ENCODE measurements at places on chromosomes 5 and 9.
A peak's percentile ranks its signal among the peaks of the same experiment; 100 is the strongest.

GRCh38 chr9:85045271-85045670 is 375.7 kb downstream of the NTRK2 start:
- DNase-seq, result no peak

DNA sequence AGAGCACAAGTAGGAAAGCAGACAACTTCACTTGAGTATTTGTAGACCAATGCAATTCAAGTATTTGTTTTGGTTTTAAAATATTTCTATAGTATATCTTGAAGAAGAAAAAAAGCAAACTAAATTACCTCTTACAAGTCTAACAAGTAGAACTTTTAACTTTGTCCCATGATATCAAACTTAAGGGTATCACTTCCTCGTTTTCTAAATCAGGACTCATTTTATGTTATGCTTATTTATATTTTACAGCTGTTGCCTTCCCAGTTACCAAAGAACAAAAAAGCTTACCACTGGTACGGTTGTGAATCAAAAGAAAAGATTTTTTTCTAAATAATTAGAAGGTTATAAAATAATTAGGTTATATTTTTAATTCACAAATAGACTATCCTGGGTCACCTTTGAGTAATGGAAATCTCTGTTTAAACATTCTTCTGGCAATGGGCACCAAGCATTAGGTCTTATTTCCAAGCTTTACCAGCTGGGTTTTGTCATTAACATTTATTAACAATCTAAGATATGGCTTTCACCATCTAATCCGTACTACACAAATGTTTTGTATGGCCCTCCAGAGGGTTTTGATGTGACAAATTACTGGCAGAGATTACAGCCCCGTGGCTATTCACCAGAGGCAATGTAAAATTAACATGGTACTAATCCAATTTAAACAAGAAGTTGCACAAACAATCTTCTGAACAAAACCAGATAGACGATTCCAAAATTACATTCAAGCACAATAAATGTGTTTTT is 63.6 kb downstream of the CEP120 start:
- no peak for DNase-seq

DNA sequence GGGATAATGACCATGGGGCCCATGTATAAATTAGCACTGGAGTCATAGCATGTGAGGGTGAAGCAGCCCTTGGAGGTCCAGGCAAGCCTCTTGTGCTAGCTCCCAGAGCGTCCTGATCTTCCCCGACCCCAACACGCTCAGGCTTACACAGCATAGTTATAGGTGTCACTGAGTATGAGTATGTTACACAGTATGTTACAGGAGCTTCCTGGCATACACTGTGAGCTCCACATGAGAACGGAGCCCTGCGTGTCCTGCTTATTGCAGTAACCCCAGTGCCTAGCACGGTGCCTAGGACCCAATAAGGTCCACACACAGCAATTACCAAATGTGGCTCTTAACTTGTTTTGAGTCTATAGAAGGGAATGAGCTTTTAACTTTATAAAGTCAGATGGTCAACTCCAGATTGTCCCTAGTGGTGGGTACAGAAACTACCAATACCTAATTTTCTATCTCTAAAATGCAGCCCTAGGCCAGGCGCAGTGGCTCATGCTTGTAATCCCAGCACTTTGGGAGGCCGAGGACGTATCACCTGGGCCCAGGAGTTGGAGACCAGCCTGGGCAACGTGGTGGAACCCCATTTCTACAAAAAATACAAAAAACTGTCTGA is 64.1 kb downstream of the PLAC8L1 start:
- no peak for DNase-seq

- no peak for DNase-seq
Measured at GRCh38 chr5:44806608-44807007, 2.1 kb upstream of the MRPS30 start.

- DNase-seq, result no peak
Measured at GRCh38 chr5:148259288-148259687, 9.3 kb upstream of the SPINK13 start.

DNA sequence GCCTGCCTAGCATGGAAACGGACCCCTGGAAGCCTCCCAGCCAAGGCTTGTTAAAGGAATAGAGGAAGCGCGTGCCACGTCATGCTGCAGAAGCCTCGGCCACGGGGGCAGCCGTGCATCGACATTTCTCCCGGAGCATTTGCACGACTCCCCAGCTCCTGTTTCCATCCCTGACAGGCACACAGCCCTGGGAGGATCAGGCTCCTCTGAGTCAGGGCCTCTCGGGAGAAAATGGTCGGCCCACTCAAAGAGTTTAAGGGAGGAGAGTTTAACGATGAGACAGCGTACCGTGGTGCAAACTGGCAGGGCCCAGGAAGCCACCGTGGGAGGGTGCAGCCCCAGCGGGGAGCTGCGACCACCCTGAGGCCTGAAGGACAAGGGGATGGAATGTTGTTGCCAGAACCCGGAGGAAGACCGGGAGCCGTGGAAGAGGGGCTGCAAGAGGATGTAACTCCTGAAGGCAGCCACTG is 213.6 kb downstream of the PAX5 start:
- DNase-seq, result no peak

DNA sequence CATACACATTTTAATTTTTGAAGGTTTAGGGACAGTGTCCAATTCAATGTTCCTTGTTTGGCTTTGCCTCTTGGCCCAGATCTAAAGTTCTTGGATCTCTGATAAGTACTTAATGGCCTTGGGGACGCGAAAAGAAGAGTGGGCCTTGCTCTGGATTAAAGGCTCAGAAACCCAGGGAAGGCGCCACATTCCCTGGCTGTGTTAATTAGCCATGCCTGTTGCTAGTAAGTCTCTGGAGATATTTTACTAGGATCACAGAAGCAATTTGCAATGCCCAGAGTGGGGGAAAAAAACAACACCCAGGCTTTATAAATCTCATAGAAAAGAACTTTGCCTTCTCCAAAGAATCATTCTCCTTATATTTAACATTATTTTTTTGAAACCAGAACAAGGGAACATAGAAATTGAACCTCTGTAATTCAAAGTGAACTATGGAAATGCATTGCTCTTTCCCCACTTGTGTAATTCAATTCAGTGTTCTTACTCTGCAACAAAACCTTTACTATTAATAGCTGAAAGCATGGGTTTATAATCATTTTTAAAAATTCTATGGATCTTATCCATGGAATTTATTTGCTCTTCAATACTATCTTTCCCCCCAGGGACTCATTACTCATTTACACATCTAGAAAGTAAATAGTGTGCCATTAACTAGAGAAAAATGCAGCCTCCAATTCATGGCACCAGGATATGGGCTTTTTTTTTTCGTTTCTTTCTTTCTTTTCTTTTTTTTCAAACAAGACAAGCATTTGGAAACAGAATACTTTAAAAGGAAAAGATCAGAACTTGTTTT is 172.2 kb upstream of the ANKRD55 start:
- no peak for DNase-seq

GRCh38 chr5:10695055-10695649 is 65.9 kb downstream of the DAP start:
- no peak for DNase-seq

- DNase-seq, result no peak
Measured at GRCh38 chr5:24547132-24547531, 97.6 kb downstream of the CDH10 start.

DNA sequence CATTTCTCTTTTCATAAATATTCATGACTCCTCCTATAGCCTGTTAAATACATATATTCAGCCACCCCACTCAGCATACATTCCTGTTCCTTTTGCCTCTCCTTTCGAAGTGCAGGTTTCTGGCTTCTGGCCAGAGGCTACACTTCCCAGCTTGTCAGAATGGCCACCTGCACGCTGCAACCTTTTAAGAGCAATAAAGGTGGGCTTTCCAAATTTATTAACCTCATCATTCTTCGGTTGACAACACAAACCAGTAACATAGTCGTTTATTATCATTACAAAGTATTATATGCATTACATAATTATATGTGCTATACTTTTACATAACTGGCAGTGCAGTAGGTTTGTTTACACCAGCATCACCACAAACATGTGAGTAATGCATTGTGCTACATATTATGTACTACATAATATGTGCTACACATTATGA is 16.5 kb upstream of the TMEM171 start:
- no peak for DNase-seq

DNA sequence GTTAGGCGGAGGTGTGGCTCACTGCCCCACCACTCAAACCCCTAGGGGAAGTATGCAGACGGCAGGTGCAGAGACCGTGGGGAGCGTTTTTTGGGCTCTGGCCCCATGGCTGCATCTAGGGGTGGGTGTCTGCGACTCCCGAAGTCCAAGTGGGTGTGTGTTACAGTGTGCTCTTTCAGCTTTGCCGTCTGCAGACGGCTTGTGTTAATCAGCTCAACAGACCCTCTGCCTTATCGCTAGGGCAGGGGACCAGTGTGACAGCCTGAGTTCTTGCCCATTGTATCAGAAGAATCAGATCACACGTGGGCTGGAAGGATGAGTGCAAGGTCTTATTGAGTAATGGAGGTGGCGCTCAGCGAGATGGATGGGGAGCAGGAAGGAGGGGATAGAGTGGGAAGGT is 162.8 kb downstream of the ENC1 start:
- DNase-seq, result no peak

DNA sequence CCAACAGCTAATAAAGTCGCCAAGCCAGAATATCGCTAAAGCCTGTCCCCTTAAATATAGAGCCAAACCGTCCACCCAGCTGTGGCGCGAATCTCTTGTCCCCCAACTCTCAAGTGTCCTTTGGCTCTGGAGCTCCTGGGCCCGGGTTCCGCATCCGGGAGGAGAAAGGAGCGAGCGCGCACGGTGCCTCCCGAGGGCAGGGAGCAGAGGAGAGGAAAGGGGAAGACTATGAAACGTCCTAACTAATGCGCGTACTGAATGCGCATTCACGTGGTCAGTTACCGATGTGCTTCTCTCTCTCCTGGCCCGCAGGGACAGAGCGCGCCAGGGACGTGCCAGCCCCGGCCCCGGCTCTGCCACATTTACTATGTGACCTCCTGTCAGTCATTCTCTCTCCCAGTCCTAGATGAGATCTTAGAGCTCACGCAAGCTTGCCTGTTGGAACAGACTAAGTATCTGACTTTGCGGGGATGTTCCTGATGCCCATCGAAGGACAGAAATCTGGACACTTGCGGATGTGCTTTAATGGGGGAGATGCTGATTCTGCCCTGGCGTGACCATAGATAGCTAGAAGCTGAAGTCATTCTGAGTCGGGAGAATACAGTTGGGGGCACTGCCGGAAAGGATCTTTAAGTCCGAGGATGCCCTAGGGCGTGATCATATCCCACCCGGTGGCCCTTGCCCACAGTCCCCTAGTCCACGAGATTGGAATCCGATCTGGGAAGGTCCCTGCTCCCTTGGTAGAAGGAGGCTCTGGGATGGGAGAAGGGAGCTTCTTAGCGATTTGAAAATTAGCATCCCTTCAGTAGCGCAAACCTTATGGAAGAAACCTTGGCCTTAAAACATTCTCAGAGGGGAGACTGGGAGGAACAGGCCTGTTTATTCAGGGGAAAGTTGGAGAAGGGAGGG is 5.7 kb upstream of the EBF1 start:
- DNase-seq, result no peak

DNA sequence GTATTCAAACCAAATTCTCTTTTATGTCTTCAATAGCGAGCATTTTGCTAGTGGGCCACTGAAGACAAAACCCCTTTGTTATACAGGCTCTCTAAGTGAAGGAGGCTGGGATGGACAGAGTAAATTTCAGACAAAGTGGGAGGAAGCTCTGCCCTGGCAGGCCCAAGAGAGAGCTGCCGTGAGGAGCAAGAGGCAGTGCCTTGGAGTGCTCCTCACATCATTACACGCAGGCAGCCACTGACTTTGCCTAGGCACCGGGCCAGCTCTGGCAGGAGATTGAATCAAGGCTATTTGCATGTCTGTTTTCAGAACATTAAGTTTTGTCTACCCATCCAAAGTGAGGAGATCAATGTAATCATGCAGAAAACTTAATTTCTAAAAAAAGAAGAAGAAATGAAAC is 167.7 kb downstream of the CCDC192 start:
- DNase-seq, result no peak

GRCh38 chr5:175638305-175638704 is 19.6 kb upstream of the HRH2 start:
- DNase-seq, result no peak

DNA sequence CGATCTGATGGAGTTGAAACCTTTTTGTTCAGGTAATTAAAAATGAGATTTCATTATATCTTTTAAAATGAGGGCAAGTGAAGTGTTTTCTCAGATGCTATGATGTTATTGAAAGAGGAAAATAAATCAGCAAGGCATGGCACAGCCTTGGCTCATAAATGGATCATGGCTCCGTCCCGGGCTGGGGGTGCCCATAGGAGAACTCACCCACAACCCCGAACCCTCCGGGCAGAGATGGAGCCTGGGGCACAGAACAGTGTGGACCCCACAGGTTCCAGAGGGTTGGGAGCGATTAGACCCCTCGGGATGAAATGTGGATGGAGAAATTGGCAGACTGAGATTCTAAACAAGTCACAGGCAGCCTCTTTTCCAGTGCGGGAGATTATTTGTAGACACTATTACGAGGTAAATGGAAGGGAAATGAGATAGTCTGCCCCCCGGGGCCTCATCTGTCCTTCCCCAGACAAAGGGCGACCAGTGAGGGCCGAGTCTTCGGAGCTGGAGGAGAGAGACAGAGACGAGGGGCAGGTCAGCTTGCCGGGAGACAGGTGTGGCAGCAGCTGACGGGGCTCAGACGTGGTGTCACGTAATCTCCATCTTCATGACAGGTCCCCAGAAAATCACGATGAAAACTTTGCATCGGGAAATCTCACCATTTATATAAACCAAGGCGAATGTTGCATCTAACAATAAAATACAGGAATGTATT is 33.7 kb downstream of the NDUFS6 start:
- DNase-seq, result no peak

GRCh38 chr5:10635257-10635866 is 71.5 kb downstream of the ANKRD33B start:
- DNase-seq, result no peak

DNA sequence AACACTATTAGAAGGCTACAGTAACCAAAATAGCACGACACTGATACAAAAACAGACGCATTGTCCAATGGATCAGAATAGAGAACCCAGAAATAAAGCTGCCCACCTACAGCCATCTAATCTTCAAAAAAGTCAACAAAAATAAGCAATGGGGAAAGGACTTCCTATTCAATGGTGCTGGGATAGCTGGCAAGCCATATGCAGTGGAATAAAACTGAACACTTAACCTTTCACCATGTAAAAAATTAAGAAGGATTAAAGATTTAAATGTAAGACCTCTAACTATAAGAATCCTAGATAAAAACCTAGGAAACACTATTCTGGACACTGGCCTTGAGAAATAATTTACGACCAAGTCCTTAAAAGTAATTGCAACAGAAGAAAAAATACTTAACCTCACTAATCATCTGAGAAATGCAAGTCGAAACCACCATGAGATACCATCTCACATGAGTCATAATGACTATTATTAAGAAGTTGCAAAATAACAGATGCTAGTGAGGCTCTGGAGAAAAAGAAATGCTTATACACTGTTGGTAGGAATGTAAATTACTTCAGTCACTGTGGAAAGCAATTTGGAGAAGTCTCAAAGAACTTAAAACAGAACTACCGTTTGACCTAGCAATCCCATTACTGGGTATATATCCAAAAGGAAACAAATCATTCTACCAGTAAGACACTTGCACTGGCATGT is 203.3 kb upstream of the CDH9 start:
- peak; percentile 98 for DNase-seq

Measured in GM04503 (cell line).